ENCODE measurements at places on chromosomes 5 and 9.

DNA sequence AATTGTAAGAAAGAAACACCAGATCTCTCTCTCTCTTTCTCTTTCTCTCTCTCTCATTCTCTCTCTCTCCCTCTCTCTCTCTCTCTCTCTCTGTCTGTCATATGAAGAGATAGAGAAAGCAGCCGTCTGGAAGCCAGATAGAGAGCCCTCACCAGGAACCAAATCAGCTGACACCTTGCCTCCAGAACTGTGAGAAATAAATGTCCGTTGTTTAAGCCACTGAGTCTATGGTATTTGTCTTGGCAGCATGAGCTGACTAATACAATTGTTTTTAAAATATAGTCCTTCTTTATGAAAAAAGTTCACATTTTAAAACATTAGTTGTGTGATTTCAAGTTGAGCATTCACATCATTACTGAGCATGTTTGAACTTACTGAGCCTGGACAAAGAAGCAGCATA lies 275.6 kb downstream of the CETN3 start:
- no peak for DNase-seq

- no peak for DNase-seq
Measured at GRCh38 chr9:120538339-120538738, 41.6 kb downstream of the CDK5RAP2 start.

DNA sequence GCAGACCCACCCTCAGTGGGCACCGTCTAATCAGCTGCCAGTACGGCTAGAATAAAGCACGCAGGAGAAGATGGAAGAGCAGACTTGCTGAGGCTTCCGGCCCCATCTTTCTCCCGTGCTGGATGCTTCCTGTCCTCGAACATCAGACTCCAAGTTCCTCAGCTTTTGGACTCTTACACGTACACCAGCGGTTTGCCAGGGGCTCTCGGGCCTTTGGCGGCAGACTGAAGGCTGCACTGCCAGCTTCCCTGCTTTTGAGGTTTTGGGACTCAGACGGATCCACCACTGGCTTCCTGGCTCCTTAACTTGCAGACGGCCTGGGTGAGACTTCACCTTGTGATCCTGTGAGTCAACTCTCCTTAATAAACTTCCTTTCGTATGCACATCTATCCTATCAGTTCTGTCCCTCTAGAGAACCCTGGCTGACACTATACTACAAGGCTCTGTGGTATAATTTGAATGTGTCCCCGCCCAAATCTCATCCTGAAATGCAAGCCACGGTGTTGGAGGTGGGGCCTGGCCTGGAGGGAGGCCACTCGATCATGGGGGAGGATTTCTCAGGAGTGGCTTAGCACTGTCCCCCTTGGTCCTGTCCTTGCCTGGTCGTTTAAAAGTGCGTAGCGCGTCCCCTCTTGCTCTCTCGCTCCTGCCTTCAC lies 31.1 kb upstream of the NRARP start:
- DNase-seq, result no peak

GRCh38 chr5:128966846-128967245 lies 1.6 kb downstream of the SLC27A6 start:
- no peak for DNase-seq

DNA sequence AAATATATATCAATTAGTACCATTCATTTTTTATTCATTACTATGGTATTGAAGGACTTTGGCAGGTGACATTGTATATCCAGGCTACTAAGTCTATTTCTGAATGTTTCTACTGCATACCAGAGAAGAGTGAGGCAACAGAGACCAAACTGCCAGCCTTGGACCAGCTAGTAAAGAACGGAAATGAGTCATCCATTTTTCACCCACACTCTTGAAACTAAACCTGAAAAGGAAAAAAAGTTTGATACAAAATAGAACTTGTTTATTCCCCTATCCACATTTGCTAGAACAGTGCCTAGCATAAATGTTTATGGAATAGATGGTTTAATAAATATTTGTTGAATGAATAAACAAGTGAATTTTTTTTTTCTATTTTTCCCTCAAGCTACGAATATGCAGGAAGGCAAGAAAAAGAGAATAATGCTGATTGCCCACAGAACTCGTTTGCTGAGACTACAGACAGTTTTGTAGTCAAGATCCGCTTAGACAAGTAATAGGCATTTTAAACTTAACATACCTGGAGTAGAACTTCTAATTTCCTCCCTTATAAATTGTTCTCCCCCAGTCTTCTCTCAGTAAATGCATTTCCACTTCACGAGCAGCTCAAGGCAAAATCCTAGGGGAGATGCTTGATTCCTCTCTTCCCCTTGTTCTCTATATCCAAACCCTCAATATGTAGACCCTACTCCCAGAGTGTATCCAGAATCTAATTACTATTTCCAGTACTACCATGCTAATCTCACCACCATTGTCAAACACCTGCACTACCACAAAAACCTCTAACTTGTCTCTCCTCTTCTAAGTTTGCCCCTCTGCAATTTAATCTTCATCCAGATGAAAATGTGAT lies 146.2 kb upstream of the RASA1 start:
- DNase-seq, result peak; percentile 65
